ENCODE measurements at places on chromosomes 13 and 19.

DNA sequence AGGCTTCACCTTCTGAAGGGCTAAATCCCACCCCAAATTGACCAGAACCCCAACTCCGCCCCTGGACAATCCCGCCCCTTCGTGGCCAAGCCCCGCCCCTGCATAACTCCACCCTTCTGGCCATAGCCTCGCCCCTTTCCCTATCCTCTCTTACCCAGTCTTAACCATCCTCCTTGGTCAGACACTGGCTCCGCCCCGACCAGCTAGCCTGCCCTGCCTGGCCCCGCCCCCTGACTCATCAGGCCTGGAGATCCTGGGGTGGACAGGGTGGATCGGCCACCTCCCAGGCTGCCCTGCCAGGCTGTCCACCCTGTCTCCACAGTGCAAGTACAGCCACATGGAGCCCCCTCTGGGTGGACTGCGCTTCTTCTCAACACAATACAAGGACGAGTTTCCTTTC is 8.0 kb upstream of the ZNF358 start:
- peak; percentile 80 for DNase-seq

DNA sequence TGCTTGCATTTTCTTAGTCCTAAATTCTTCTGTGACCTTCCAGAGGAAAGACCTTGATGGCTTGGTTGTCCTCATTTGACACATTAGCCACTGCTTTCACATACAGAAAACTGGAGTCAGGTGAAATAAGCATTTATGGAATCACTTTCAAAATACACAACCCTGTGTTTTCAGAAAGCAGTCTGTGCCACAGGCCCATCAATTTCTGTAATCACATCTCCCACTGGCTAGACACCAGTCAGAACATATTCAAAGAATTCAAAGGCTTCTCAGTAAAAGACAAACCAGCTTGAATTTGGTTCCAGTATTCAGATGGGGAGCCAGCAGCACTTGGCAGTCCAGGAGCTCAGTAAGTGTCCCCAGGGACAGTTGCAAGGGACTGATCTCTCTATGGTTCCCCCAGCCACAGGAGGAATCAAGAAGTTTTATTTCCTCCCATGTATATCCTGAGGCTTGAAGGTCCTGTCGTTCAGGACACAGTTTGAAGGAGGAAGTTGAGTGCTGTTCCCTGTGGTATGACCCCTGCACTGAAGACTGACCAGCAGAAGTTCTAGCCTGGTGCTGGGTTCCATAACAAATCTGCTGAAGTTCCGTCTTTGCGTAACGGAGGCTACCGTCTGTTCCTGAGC is 214.3 kb downstream of the FOXO1 start:
- no peak for DNase-seq

DNA sequence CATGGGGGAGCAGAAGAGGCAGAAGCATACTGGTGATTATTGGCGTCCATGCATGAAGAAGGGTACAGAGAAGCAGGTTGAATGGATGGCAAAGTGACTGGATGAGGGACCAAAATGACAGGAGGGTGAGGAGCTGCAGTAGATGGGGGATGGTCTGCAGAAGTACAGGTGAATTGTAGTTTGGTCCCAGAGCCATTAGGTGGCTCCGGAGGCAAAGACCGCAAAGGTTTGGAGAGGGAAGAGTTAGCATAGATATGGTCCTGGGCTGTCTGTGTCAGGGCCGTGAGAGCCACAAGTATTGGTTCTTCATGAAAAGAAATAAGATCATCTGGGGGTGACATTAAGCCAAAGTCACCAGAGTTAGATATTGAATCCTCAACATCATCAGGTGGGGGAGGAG is 59.0 kb upstream of the ZNF726 start:
- no peak for DNase-seq

GRCh38 chr13:26584713-26585112 is 27.2 kb downstream of the WASF3 start:
- no peak for DNase-seq

DNA sequence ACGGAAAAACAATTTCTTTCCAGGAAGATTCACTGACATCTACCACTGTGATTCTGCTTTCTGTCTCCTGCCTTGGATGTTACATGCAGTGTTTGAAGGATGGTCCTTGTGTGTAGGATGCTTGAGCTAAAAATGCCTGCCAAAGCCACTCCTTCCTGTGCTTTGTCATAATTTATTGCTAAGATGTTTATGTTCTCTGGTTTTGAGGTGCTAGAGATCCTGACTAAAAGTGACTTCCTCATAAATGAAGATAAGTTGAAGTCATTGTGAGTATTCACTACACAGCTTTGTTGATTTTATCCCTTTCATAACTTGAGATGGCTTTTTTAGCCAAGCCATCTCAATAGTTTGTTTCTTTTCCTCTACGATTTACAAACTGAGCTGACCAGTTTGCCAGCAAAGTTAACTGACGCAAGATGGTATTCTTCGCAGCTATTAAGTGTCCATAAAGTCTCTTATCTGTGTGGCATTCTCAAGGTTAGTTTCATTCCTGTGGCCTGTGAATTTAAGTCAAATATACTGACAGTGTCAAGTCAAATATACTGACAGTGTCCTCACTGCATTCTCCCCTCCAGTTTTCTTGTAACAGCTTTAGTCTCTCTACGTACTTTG is 15.7 kb upstream of the FBXL3 start:
- DNase-seq, result no peak

DNA sequence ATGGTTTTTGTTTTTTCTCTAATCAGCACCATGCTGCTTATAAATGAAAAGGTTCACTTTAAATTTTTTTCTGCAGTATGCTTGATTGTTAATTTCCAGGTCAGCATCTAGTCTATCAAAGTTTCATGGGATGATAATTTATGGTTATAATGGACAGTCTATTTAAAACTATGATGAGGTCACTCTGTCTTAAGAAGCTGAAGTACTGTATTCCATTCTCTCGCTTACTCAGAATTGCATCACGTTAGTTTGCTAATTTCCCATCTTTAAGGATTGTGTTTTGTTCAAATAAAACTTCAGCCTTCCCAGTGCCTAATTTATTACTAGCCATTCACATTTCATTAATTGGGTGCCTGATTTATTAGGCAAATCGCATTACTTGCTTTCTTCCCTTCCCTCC is 94.3 kb downstream of the GPC6 start:
- no peak for DNase-seq

DNA sequence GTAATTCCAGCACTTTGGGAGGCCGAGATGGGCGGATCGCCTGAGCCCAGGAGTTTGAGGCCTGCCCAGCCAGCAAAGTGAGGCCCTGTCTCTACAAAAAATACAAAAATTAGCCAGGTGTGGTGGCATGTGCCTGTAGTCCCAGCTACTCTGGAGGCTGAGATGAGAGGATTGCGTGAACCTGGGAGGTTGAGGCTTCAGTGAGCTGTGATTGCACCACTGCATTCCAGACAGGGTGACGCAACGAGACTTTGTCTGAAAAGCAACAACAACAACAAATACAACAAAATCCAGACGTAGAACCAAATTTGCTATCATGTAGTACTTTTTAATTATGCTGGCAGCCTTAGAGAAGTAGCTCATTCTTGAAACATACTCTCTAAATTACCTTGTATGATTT is 277.1 kb downstream of the KLF5 start:
- no peak for DNase-seq

DNA sequence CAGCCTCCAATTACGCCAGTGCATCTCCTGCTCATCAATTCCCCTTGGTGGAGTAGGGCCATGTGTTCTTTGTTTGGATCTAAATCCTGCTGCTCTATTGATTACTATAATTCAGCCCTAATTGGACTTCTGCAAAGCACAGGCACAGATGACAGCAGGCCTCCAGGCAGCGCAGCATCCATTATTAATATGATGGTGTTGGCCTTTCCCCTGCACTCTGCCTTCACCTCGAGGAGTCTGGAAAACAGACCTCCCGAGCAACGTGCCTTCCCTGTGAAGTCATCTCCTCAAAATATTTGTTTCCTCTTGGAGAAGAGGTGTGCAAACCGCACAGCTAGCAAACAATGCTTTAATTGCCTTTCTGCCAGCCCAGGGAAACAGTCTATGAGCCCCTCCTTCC is 92.5 kb downstream of the UQCRFS1 start:
- DNase-seq, result no peak

DNA sequence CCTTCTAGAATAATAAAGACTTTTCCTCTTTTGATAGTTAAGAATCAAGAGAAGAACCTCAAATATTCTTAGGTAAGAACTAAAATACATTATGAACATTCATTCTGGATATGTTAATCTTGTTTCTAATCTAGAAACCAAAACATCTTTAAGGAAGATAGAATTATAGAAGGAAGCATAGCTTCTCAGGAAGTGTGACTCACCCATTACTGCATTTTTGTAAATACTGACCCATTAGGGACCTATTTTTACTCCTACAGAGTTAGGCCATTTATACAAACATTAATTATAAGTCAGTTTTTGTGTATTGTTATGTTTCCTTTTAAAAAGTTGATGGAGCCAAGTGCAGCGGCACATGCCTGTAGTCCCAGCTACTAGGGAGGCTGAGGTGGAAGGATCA is 147.1 kb downstream of the NUFIP1 start:
- no peak for DNase-seq

- DNase-seq, result peak; percentile 3
Measured at GRCh38 chr19:8116437-8117293, 32.7 kb downstream of the FBN3 start.

DNA sequence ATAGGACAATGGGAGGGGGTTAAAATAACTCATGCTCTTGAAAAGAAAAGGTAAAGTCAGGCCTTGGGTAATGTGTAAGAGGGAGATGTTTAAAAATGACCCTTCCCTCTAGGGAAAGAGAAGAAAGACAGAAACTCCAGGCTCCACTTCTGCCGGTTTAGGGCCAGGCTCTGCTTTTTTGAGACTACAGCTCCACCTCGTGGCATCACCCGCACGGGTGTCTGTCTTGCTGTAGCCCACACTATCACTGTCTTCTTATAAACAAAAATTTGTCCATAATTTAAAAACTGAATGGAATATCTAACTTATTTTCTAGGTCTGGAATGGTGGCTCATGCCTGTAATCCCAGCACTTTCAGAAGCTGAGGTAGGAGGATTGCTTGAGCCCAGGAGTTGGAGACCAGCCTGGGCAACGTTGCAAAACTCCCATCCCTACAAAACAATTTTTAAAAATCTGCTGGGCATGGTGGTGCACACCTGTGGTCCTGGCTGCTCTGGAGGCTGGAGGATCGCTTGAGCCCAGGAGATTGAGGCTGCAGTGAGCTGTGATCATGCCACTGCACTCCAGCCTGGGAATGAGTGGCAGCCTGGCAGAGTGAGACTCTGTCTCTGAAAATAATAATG is 65.1 kb upstream of the GTF3A start:
- DNase-seq, result peak; percentile 62

- no peak for DNase-seq
Measured at GRCh38 chr19:14118165-14119051, 846 bp upstream of the PRKACA start.

GRCh38 chr19:570251-570686 is 2.1 kb upstream of the BSG start:
- no peak for DNase-seq

DNA sequence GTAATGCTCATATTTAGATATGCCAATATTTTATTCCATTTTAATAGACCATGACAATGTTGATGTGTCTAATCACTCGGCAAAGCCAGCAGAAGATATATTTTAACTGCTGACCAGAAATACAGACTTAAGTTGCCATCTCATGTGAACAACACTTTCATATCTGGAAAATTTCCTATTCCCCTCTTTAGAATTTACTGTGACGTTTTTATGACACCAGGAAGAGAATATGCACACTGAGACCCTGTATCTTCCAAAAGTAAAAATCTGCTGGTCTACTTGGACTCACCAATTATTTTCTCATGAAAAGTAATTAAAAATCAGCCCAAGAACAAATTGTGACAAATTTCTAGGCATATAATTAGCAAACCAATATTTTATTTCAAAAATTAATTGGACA is 2.1 kb downstream of the PROSER1 start:
- no peak for DNase-seq

GRCh38 chr19:17109962-17110598 is 34.5 kb downstream of the MYO9B start:
- no peak for DNase-seq

- DNase-seq, result peak; percentile 17
Measured at GRCh38 chr19:662207-662961, 630 bp downstream of the RNF126 start.

DNA sequence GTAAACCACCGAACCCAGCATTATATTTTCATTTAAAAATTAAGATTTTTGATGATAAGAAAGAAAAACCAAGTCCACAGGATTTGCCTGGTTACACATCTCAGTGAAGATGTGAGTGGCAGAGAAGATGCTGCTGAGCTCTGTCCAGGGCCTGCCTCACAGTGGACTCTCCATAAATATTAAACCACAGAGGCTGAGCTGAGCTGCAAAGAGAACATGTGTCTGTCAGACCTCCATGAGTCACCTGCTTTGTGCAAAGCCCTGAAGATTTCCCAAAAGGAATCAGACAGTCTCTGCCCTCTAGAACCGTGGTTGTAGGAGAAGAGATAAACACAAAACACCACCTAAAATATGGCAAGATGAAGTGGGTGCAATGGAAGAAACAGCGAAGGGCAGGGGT is 127.2 kb upstream of the TSC22D1 start:
- no peak for DNase-seq

DNA sequence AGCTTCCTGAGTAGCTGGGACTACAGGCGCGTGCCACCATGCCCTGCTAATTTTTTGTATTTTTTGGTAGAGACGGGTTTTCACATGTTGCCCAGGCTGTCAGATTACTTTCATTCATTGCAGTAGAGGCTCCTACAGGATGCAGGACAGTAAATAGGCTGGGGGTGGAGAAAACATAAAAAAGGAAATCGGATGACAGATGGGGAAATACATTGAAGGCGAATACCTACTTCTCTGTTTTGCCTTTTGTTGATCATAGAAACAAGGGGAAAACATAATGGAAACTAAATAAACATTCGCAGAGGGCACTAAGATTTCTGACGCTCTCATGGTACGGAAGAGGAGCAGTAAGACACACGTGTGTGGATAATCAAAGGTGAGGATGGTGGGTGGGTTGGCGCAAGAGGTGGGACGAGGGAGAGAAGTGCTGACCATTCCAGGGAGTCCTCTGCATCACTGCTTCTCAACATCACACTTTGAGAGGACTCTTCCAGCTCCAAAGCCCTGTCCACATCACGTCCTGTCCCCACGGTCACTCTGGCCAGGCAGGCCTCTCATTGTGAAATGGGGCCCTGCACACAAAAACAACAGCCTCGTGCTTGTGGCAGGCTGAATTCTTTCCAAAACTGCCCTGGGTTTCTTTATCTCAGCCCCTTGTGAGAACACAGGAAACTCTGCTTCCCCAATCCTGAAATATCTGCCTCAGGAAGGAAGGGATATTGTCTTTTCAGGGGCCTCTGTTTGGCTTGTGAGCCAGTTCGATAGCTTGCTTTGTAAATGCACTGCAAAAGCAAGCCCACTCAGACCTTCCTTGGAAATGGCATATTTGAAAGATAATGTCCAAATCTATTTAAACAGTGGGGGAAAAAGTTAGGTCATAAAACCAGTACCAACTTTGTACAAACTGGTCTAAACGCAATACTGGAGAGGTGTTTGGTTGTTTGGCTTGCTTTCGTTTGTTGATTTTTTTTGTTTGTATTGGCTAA is 188.5 kb downstream of the FOXO1 start:
- DNase-seq, result no peak

- no peak for DNase-seq
Measured at GRCh38 chr19:16355293-16356043, 30.8 kb downstream of the KLF2 start.

DNA sequence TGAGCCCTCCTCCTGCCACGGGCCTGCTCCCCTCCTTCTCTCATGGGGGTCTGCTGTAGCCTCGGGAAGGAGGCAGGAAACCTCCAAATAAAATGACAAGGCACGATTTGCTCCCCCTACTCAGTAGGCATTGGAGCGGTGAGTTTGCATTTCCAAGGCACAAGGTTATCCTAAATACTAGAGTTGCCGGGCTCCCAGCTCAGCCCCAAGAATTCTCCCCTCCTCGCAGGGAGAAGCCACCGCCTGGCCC is 1.5 kb downstream of the CEBPA start:
- no peak for DNase-seq

- no peak for DNase-seq
Measured at GRCh38 chr13:99528547-99528946, 27.3 kb downstream of the TM9SF2 start.

All from hematopoietic multipotent progenitor cell treated with erythropoietin and hydrocortisone succinate and interleukin-3 and kit ligand, for 15 days (in vitro differentiated cells).